NCI-H510A (cell line): ENCODE measurements at places on chromosomes 12 and 14.

GRCh38 chr14:101521978-101522377, 39.3 kb upstream of the DIO3 start:
- DNase-seq = no peak

- DNase-seq = no peak
These were observed 900 bp downstream of the KCTD10 start for GRCh38 chr12:109475993-109476806.

DNA sequence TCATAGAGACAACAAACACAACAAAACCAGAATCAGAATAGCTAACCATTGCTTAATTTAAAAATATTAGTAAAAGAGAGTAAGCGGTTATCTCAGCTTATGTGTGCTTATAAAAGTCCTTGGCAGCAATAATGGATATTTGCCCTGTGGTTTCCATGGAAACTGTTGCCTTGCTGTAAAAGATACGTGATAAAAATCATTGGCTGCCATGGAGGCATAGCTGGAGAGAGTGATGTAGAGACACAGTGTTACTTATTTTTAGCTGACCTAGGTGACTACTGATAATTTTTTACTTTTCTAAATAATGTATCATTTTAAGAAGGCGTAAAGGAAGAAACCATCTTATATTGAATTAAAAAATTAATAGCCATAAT, 92.9 kb downstream of the ERC1 start:
- DNase-seq = no peak

DNA sequence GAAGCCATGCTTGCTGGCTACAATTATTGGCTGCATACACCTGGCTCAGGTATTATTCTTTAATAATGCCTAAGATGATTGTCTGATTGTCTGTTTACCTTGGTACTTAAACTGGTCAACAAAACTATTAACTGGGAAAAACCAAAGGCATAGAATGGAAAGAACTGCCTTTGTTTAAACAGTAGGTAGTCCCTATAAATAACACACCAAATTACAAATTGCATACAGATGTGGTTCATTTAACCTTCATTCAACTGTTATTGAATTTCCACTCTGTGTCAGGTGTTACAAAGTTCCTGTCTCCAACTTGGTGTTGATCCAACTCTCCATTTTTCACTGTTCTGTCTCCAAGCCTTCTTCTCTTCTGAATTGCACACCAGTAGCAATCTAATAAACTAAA, 79.8 kb upstream of the FSCB start:
- DNase-seq = peak; percentile 39

DNA sequence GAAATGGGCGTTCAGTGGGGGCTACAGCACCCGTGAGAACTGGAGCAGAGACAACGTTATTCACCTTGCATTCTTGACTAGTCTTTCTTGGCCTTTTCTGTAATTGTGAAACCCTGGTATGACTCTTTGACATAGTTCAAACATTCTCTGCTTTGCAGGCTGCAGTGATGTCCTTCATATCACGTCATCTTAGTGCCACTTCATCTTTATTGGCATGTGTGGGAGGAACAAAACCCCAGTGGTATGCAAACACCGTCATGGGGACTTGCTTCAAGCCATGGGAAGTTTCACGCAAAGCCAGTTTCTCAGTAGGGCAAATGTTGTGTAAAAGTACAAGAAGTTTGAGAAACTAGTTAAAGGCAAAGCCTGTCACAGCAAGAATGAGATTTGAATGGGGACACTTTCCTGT, 20.2 kb upstream of the DUSP16 start:
- DNase-seq = no peak

- DNase-seq = no peak
These were observed 81.2 kb downstream of the BTG1 start for GRCh38 chr12:92064422-92064821.

DNA sequence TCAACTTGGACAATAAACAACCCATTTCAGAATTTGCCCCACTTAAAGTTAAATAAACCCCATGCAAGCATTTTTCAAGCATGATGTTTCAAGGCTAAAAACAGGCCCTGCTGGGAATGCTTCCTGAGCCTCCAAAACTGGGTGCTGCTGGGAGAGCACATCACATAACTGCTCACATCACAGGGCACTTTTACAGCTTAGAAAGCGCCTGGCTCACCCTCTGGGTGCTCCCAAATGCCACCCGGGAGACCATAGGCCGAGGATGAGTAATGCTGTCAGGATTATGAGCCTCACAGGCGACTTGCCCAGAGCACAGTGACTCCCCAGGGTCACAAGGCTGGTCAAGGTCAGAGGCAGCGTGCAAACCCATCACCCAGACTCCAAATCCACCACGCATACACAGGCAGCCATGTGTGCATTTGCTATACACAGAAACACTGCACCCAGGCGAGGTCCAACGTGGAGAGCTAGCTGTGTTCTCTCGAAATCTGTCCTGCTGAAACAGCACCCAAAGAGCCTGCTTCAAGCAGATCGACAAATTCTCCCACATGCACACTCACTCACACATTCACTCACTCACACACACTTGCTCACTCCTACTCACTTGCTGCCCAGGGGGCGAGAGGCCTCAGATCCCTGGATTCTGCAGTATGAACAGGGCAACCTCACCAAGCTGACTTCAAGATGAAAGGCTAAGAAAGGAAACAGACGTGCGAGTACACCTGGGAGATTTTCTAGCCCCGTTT, 58.7 kb downstream of the ITPK1 start:
- DNase-seq = no peak

- no peak for DNase-seq
These were observed 42.5 kb upstream of the OTOGL start for GRCh38 chr12:80056845-80057244.

GRCh38 chr12:4579305-4580102, 17.5 kb downstream of the DYRK4 start:
- no peak for DNase-seq

GRCh38 chr14:74257078-74257940, 18.1 kb downstream of the VSX2 start:
- DNase-seq = no peak

- peak; percentile 44 for DNase-seq
These were observed 133.5 kb upstream of the HIF1A start for GRCh38 chr14:61561657-61562276.

GRCh38 chr14:56745097-56745496, 65.2 kb downstream of the OTX2 start:
- DNase-seq = no peak

GRCh38 chr14:69429643-69430042, 31.2 kb downstream of the SLC39A9 start:
- DNase-seq = no peak

DNA sequence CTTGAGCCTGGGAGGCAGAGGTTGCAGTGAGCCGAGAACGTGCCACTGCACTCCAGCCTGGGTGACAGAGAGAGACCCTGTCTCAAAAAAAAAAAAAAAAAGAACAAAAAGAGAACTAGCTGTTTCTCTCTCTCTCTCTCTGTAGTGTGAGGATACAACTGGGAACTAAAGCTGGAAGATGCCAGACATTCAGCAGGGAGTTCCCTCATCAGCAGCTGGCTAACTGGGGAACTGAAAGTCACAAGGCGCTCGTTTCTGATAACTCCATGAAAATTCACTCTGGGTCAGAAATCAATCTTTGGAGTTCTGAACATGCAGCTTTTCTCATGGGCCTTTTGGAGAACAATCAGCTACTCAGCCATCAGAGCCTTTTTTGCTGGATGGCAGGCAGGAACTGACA, 43.5 kb upstream of the MAP1LC3B2 start:
- DNase-seq = no peak

GRCh38 chr14:77523109-77523508, 24.5 kb upstream of the ISM2 start:
- no peak for DNase-seq

GRCh38 chr12:10829994-10830393, 3.8 kb upstream of the TAS2R10 start:
- no peak for DNase-seq

DNA sequence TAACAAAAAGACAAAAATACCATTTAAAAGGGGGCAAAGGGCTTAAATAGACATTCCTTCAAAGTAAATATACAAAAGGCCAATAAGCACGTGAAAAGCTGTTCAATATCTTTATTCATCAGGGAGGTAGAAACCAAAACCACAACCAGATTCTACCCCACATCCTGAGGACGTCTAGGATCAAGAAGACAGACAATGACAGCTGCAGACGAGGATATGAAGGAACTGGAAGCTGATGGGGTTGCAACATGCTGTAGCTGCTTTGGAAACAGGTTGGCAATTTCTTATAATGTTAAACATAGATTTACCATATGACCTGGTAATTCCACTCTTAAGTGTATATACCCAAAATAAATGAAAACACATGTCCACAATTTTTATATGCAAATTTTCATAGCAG, 85.1 kb upstream of the C14orf180 start:
- DNase-seq = no peak

- DNase-seq = peak; percentile 5
These were observed 37.0 kb upstream of the ITPR2 start for GRCh38 chr12:26869908-26870459.
